ENCODE measurements at places on chromosomes 5 and 9.
A peak's percentile ranks its signal among the peaks of the same experiment; 100 is the strongest.

GRCh38 chr9:82489201-82489821 is 500.7 kb downstream of the SPATA31D1 start:
- DNase-seq, result peak; percentile 40

GRCh38 chr9:94847486-94847885 is 121.0 kb downstream of the AOPEP start:
- DNase-seq, result peak; percentile 88

- no peak for DNase-seq
These were observed 275.7 kb upstream of the DAB2 start for GRCh38 chr5:39700523-39700922.

- DNase-seq, result no peak
These were observed 27.7 kb upstream of the SLC12A7 start for GRCh38 chr5:1139331-1140170.

DNA sequence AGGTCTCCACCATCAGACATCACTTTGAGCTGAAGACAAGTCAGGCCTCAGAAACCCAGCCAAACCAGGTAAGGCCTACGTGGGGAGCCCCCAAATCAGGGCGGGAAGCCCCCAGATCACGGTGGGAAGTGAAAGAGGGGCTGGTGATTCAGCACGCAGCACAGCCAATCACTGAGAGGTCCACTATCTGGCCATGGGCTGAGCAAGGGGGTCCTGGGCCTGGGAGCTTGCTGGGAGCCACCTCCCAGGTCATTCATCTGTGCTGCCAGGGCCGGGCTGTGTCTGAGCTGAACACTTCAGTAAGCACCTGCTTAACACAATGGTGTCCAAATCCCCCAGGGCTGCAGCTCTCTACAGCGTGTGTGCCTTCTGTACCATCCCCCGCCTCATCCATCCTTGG is 15.5 kb downstream of the MED10 start:
- DNase-seq, result no peak

DNA sequence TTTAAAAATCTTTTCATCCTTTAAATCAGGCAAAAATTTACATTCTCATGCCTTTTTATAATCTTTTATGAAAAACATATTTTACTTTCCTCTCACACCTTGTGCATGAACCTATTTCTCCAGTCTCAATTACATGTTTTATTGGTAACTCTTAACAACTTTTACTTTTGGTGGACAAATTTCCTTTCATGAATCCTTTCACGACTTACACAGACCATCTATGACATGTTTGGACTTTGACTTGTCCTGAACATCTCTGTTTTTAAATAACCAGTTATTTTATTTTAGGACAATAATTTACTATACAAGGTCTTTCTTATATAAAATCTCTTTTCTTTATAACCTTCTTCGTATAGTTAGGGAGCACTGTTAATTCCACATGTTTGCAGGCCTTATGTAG is 26.5 kb upstream of the MTMR12 start:
- DNase-seq, result no peak

DNA sequence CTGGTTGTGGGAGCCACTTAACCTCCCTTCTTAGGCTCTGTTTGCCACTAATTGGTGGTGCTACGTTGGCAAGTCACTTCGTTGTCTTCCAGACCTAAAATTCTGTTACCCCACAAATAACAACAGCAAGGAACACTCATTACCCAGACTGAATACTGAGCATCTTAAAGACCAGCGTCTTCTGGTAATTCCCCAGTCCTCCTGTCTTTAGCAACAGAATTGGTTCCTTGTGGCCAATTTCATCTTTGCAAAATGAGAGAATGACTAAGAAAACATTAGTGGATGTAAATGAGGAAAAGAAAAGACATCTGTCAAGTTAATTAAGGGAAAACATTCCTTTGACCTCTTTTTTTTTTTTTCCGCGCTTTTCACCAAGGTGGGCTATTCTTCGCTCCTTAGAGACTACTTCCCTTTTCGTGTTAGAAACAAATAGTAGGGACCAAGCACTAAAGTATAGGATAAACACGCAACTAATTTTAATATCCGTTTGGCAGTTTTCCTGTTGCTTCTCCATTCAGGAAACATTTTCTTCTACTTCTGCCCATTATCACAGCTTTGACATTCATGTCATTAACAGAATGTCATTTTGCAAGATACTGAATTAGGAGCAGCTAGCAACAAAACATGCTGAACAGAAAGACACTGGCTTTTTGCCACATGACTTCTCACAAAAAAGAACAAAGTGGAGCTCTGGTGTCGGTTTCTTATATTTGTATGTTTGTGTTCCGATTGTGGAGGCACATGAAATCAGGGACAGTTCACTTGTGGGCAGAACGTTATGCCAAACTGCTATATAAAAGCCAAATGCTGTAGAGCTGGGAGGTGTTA is 154.2 kb downstream of the CD180 start:
- no peak for DNase-seq

GRCh38 chr5:55583578-55583977 is 48.8 kb upstream of the PLPP1 start:
- no peak for DNase-seq

- no peak for DNase-seq
These were observed 178.9 kb upstream of the SPEF2 start for GRCh38 chr5:35438786-35439185.

GRCh38 chr5:124729720-124730359 is 16.6 kb downstream of the ZNF608 start:
- no peak for DNase-seq

DNA sequence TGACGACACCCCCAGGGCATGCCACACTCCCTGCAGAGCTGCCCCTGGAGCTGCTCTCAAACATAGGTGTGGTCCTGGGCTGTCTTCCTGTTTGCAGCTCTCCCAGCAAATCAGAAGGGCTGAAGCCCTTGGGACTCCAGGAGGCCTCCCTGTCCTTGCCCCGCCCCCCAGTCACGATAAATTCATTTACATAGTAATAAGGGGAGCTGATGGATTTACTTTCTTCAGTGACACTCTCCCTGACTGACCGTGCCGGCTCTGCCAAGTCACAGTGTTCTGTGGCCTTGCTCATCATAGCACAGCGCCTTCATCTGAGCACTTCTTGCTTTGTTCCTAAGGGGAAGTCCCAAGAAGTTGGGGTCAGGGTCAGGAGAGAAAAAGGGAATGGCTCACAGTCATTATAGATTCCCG is 121.4 kb downstream of the ENC1 start:
- DNase-seq, result no peak

GRCh38 chr9:79152306-79152705 is 419.5 kb upstream of the TLE4 start:
- no peak for DNase-seq

GRCh38 chr5:54803471-54804011 is 181.9 kb downstream of the ESM1 start:
- peak; percentile 10 for DNase-seq

DNA sequence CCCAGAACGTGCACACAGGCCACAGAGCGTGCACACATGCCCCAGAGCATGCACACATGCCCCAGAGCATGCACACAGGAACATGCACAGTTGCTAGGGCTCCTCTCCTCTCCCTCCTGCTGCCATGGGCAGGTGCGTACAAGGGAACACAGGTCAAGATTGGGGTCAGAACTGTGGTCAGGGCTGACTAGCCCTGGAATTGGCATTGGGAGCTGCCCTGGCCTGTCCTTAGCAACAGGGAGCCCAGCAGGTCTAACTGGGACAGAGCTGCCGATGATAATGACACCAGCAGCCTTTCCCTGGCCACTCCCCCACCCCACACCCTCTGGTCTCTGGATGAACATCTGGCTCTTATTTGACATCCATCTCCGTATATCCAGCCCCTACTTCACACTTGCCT is 8.0 kb downstream of the PCDH1 start:
- no peak for DNase-seq

All from fibroblast of pulmonary artery (primary cell).